GF-D8 (cell line): ENCODE measurements at places on chromosomes 6 and 20.

DNA sequence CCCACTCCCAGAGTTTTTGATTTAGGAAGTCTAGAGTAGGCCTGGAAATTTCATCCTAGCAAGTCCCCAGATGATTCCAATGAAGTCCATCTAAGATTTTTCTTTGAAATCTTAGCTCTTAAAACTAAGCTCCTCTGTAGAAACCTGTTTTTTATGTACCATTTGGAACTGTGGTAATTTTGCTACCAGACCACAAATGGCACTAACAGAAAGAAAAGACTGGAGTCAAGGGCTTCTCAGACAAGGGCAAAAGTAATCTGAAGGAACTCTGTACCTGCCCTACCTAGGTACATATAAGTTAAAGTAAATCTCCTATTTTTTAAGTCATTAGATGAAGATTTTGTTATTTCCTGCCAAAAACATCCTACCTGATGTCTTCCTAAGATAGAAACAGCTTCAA is 155.0 kb upstream of the HTR1E start:
- no peak for DNase-seq

GRCh38 chr6:87071683-87072082 is 23.2 kb downstream of the CGA start:
- no peak for DNase-seq

DNA sequence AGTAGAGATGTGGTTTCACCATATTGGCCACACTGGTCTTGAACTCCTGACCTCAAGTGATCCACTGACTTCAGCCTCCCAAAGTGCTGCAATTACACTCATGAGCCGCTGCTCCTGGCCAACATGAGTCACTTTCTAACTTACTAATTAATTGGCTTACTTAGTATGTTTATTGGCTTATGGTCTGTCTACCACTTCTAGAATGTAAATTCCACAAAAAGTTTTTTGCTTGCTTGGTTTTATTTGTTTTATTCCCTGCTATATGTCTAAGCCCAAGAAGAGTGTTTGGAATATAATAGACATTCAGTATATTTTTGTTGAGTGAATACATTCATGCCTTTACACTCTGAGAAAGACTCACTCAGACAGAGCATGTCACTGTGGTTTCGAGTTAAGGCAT is 86.0 kb downstream of the SAMD3 start:
- DNase-seq: no peak

- DNase-seq: peak; percentile 44
Measured at GRCh38 chr20:63457737-63458136, 14.7 kb downstream of the KCNQ2 start.

GRCh38 chr6:82025271-82025670 is 222.3 kb downstream of the IBTK start:
- DNase-seq: no peak

DNA sequence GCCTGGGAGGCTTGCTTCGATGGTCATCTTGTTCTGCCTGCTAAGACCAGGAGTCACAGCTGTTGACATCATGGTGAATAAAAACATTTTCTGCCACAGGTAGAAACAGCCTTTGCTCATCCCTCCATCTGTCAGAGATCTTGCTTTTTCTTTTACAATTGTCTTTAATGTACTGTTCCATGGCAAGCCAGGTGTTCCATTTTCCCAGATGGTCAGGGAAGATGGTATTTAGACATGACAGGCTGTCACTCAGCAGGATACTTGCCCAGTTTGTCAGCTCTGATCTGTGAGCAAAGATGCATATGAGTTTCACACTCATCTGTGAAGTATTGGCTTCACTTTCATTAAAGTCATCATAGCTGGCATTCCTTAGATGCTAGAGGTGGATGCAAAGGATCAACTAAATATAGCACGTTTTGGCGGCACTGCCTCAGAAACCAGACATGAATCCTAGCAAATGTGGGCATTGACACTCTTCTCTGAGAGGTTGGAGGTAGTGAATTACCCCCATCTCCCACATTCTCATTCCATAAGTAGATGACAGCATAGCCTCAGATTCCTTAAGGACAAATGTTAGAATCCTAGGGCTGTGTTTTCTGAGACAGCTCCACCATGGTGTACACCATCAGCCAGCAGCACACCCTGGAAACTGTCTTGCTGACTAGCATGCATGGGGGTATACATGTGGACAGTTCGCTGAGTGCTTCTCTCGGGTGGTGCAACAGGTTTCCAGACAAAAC is 4.2 kb downstream of the SSTR4 start:
- DNase-seq: no peak

GRCh38 chr20:30892541-30893345 is 364.7 kb upstream of the DEFB115 start:
- no peak for DNase-seq

- no peak for DNase-seq
Measured at GRCh38 chr6:66328200-66328599, 621.2 kb upstream of the EYS start.

DNA sequence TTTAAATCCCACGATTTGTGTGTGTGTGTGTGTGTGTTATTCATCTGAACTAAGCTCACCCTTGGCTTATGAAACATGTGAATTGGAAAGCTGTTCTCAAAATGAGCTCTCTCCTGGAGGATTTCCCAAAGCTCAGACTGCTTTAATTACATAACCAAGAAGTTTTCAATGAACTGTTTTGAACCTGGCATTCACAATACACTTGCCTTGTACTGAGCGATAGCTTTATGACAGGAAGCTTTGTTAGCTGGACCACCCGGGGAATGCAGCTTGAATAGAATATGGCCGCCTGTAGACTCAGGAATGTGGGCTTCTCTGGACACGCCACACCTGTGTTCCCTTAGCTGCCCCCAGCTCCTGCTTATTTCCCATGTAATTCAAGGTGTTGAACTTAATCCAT is 71.4 kb upstream of the PREP start:
- no peak for DNase-seq

GRCh38 chr6:169293196-169293595 is 39.5 kb upstream of the THBS2 start:
- no peak for DNase-seq

GRCh38 chr6:122869437-122870024 is 80.5 kb downstream of the SMPDL3A start:
- DNase-seq: peak; percentile 6

GRCh38 chr6:170454512-170455285 is 98.4 kb downstream of the PSMB1 start:
- DNase-seq: no peak

- DNase-seq: no peak
Measured at GRCh38 chr6:162497389-162497788, 230.2 kb downstream of the PRKN start.

GRCh38 chr6:41047745-41048732 is 5.0 kb upstream of the APOBEC2 start:
- DNase-seq: no peak

DNA sequence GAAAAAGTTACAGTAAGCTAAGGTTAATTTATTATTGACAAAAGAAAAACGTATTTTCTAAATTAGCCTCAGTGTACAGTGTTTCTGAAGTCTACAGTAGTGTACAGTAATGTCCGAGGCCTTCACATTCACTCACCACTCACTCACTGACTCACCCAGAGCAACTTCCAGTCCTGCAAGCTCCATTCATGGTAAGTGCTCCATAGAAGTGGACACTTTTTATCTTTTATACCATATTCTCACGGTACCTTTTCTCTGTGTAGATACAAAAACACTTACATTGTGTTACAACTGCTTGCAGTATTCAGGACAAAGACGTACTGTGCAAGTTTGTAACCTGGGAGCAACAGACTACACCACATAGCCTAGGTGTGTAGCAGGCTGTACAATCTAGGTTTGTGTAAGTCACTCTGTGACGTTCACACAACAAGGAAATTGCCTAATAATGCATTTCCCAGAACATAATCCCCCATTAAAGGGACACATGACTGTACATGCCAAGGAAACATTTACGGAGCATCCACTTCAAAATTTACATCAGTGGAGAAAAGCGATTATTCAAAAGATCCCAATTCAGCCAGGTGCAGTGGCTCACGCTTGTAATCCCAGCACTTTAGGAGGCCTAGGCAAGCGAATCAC is 133.4 kb downstream of the BANF2 start:
- DNase-seq: no peak

- DNase-seq: no peak
Measured at GRCh38 chr6:163417595-163417994, 3.1 kb downstream of the QKI start.

GRCh38 chr6:144931172-144932035 is 646.3 kb downstream of the UTRN start:
- DNase-seq: no peak

- no peak for DNase-seq
Measured at GRCh38 chr6:110655821-110656220, 159.4 kb downstream of the CDK19 start.

DNA sequence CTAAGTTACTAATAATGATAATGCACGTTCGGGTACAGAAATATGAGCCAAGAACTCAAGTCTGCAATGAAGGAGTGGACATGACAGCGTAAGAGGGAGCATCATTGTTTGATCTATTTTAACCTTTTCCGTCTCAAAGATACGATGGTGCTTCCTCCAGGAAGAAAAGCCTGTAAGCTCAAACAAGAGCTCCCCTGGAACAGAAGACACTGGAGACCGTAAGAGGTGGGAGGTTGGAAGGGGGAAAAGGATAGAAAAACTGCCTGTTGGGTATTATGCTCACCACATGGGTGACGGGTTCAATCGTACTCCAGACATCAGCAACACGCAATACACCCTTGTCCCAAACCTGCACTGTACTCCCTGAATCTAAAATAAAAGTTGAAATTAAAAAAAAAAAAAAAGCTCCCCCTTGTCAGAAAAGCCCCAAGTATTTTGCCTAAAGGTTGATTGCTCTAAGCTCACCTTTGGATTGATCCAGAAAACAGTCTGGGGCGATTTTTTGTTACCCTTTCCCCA is 180.5 kb downstream of the TRIM27 start:
- no peak for DNase-seq

- DNase-seq: no peak
Measured at GRCh38 chr20:11499101-11499634, 418.5 kb upstream of the BTBD3 start.

- DNase-seq: no peak
Measured at GRCh38 chr20:51413857-51414256, 128.7 kb downstream of the NFATC2 start.

- DNase-seq: no peak
Measured at GRCh38 chr20:16066571-16066970, 506.7 kb downstream of the KIF16B start.

GRCh38 chr20:23005776-23006175 is 29.3 kb upstream of the SSTR4 start:
- DNase-seq: no peak

DNA sequence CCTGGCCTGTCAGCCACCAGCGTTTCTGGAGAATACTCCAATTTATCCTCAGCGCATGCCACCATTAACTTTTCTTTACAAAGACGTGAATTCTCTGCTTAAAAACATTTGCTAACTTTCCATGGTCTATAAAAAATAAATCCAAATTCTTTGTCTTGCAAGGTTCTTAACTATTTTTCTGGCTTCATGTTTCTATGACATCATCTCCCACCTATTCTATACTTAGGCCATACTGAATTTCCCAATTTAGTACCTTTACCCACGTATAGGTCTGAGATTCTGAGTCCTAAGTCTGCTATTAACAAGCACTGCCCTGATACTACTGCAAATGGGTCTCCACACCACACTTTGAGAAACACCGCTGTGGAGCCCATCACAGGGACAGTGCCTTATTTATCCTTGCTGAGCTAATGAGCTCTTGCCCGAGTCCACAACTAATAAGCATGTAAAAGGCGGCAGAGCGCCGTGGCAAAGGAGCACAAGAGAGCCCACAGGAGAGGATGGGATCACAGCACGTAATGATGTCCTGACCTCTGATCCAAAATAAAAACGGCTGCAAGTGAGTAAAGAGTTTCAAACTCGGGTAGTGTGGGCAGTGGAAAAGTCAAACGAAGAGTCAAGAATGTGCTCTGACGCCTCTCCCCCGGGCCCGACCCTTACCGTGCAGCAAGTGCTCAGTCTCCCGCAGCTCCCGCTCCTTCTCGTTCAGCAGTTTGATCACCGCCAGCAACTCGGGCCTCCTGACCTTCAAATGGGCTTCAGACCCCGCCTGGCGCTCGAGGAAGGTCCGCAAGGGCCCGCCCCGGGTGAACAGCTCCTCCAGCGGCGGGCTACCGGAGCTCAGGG is 519 bp downstream of the MTRF1L start:
- DNase-seq: no peak

DNA sequence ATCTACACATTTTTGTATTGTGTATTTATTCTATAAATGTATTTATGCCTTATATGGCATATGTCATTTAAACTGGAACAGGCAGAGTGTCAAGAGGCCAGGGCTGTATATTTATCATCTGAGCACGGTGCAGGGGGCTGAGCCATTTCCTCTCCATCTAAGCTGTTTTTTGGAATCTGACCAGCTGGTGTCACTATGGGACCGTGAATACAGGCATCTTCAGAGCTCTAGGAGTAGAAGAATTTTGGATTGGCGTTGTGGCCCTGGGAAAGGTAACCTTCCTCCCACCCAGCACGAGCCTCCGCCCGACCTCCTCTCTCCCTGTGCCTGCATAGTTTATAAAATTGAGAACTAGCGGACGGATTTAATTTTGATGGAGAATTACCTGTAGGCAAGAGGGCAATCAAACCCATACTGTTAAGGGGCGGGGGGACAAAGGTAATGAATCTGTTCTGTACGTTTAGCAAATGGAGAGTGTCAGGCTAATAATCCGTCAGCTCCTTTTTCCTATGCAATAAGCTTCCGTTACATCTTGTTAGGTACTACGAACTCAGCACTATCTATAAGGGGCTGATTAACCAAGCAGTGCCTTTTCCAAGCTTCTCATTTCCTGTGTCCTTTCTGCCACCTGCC is 29.0 kb upstream of the EEF1E1 start:
- DNase-seq: peak; percentile 19

DNA sequence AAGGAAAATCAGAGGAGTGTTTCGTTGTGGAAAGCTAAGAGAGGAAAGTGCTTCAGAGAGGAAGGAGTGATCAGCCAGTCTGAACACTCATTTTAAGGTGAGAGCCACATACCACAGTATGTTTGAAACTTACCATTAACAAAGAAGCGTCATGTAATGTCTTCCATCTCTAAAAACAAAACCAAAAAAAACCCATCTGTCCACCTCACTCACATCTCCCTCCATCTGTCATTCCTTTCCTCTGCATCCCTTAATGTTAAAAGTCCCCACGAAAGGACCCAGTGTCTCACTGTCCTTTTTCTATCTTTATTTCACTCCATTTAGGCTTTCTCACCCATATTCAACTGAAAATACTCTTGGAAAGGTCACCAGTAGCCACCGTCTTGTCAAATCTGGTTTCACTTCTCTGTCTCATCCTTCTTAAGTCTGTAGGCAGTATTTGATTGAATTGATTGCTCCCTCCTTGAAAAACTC is 59.4 kb upstream of the GNRH2 start:
- no peak for DNase-seq

- no peak for DNase-seq
Measured at GRCh38 chr6:87617405-87617804, 27.5 kb downstream of the ORC3 start.

GRCh38 chr6:16909658-16910360 is 148.5 kb upstream of the ATXN1 start:
- no peak for DNase-seq

DNA sequence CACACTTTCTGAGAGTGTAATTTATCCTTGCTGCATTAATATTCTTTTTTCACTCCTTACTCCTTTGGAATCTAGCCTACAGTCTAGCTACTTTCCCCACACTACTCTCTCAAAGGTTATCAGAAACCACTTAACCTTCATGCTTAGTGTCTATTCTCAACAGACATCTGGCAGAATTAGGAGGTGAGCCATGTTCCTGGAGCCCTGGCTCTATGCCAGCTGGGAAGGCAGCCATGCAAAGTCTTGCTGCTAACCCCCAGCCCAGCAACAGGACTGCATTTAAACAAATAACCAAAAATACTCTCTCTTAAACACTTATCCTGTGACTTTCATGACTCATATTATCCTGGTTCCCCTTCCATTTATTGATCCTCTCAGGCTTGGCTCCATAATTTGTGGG is 260.2 kb downstream of the BCKDHB start:
- DNase-seq: no peak
